PC-3 (cell line): ENCODE measurements at places on chromosomes 1 and 21.

DNA sequence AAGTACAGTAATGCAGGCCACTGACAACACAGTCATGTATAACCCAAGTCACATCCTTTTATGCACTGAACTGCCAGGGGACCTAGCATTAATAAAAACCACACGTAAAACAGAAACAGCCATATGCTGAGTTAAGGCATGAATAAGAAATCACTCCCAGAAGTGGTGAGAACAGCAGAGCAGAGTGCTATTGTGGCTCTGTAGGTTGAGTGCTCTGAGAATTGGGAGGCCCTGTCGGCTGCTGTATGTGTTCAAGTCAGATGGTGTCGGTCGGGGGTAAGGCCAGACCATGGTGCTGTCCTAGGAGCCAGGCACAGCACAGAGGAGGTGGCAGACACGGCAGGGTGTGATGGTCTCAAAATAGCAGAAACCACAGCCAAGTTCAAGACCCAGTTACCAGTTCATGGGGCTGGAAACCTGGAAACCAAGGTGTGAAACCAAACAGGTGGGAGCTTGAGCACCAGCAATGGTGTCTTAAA, 126.6 kb upstream of the COA6 start:
- no peak for DNase-seq

DNA sequence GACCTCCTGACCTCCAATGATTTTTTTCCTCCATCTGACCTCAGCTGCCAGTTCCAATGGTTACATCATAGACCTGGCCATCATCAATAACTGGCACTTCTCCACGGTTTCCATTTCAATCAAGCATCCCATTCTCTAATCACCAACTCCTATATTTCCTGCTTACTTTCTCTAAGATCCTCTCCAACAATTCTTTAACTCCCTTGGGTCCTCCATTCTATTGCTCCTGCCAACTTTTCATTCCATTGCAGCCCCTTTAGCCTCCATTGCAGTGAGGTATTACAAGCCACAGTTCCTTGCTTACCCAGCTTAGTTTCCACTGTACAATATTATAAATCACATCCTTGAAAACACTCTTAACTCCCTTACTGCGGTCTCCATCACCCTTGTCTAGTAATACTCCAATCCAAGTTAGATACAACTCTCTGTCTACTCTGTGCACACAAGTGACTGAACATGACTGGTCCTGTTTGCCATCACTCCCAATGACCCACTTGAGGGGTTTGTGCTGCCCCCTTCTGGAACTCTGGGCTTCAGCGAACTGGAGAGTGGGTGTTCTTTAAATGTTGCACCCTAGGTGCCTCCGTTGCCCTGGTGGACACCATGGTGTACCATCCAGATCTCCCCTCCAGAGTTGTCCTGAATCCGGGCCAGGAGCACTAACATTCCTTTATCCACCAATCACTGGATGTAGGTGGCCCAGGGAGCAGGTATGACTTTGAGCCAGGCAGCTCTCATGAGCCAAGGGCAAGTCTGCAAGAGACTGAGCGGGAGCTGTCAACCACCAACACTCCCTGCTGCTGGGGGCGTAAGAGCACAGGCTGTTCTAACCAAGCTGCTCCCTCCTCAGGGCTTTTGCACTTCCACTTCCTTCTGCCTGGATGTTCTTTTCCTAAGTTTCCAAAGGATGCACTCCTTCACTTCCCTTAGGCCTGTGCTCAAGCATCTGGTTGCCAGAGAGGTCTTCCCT, 3.7 kb upstream of the FNDC7 start:
- DNase-seq: peak; percentile 39

DNA sequence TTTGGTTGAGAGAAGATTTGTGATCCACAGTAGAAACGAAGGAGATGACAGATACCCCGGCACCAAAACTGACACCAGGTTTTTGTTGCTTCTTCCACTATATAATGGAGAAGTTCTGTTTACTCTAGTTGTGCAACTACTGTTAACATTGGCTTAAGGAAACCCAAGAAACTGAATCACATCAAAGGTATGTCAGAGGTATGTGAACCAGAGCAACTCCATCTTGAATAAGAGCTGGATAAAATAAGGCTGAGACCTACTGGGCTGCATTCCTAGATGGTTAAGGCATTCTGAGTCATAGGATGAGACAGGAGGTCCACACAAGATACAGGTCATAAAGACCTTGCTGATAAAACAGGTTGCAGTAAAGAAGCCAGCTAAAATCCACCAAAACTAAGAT, 173.7 kb upstream of the CAMK1G start:
- peak; percentile 99 for DNase-seq

DNA sequence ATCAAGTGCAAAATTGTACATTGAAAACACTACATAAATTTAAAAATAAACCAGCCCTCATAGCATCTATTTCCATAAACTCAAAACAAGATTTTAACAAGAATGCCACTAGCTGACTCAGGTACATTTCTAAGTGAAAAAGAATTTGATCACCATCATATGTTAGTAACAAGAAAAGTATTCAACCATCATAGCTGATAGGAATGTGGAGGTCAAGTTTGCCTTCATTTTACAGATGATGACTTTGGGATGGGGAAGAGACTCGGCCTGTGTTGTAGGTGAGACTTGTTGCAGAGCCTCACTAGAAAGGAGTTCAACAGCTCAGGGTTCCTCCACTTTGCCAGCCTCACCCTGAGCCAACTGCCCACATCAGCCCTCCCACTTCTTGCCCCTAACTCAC, 318.8 kb upstream of the FAM78B start:
- peak; percentile 80 for DNase-seq

DNA sequence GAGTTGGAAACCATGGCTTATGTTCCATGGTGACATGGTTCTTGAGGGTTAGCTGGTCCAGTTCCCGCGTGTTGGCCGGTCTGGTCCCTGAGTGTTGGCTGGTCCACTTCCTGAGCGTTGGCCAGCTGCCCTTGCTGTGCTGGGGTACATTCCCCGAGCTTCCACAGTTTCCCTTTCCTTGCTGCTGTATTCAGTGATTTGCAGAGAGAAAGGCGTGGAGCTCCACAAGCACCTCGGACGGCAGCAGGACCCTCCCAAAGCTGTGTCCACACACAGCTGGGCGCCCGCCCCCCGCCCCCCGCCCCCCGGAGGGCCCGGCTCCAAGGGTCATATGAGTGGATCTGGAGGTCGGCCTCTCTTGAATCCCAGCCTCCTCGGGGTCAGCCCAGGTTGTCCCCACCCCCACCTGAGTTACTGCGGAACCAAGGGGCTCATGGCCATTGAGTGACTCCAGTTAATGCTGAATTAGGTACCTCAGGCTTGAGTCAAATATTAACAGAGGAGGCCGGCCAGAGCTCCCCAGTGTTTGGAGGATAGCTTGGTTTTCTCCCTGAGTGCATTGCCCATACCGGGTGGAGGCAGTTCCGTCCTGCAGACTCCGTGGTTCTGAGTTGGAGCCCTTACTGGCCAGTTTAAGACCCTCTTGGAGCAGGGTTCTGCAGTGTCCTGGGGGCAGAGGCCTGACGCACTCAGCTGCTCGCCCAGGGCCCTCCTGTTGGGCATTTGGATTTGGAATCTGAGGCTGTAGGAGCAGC, 18.4 kb downstream of the COL18A1 start:
- no peak for DNase-seq

GRCh38 chr1:150093805-150094204, 26.2 kb downstream of the VPS45 start:
- no peak for DNase-seq

DNA sequence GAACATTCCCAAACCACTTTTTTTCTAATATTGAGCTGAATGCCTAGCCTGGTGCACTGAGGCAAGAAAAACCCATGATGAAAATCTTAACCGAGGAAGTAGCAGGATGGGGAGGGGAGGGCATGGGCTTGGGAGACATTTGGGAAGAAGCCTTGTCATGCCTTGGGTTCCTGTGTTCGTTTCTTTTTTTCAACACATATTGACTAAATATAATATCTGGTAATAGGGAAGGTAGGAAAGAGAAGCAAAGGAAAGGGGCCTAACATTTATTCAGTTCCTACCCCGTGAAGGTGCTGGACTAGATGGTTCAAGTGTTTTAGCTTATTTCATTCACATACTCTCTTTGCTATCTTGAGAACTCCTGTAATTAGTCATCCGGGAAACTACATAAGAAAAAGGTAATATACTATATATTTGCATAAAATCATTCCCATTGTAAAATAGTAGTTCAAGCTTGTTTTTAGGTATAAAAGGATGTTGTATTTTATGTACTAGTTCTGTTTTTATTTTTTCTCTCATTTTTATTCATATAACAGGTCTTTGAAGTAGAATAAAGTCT, 62.1 kb downstream of the ST3GAL3 start:
- DNase-seq: no peak

DNA sequence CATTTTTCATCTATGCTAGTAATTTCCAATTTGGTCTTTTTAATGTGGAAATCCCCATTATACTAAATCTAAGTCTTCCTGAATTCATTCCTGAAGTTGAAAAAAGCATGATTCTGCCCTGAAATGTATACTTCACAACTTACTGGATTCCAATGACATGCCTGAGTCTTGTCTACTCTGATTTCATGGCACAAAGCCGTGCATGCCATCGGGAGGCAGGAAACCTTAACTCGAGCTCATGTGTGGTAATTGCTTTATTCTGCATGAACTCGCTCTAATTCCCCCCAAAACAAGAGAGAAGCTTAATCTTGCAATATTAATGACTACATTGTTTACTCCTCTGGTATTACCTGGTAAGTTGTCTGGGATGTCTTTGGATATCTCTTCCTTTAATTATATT, 39.6 kb upstream of the PBX1 start:
- DNase-seq: no peak

DNA sequence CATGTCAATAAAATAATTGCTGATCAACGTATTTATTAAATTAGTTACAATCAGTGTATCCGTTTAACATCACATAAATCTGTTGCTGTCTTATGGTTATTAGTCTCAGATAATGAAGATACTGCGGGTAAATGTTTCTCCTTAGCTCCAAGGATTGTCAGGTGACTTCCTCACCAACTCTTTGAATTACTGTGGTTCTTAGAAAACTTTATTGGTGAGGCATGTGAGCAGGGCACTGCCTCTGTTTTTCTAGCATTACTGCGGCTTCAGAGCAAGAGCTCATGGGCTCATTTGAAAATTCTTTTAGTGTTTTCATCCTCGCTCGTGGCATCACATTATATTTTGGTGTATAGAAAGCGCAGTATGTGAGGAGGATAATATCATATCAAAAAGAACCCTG, 555.9 kb downstream of the LMO4 start:
- no peak for DNase-seq

DNA sequence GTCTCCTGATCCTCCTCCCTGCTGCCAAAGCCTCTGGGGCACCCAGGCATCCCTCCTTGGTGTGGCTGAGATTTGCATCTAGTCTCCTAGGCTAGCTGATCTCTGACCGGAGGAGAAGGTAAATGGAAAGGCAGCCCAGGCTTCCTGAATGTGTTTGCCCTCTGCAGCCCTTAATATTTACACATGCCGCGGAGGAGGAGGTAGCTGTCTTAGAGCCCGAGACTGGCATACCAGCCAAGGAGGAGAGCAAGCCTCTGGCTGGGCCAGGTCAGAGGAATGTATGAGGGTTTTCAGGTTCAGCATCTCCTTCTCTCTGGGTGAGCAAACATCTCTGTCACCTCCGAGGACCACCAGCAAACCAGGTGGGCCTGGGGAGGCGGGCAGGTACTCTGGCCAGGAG, 86.0 kb upstream of the GRIK3 start:
- DNase-seq: no peak

GRCh38 chr1:44076066-44076465, 42.6 kb upstream of the KLF17 start:
- no peak for DNase-seq

DNA sequence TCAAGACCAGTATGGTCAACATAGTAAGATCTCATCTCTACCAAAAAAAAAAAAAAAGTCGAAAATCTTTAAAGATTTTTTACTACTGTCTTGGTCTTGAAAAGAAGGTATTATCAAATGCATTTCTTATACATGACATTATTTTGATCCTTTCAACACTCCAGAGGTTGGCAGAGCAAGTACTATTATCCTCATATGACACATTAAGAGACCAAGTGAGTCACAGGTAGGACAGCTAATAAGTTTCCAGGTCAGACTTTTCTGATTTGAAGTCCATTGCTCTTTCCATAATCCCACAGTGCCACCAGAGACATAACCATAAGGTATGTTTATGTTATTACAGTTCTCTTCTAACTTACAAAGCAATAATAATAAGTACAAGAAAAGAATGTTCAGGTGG, 15.2 kb downstream of the DBT start:
- DNase-seq: peak; percentile 17

DNA sequence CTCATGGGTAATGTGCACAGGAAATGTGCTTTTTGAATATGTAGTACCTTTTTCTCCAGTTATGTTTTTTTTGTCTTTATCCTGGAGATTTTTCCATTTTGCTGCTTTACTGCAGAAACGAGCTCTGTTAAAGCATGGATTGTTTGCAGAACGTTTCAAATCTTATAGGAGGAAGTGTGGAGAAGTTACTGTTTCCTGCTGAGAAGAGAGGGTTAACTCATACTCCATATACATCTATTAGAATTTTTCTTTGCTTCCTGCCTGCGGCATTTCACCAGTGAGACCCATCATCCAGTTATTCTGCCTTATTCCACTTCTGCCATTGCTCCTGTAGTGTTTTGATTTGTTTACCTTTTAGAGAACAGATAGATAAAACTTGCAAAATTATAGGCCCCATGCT, 2.0 kb downstream of the RPRD2 start:
- DNase-seq: peak; percentile 36
